ENCODE measurements at places on chromosomes 11 and 22.

GRCh38 chr11:21641869-21642268, 551.0 kb upstream of the ANO5 start:
- no peak for DNase-seq

DNA sequence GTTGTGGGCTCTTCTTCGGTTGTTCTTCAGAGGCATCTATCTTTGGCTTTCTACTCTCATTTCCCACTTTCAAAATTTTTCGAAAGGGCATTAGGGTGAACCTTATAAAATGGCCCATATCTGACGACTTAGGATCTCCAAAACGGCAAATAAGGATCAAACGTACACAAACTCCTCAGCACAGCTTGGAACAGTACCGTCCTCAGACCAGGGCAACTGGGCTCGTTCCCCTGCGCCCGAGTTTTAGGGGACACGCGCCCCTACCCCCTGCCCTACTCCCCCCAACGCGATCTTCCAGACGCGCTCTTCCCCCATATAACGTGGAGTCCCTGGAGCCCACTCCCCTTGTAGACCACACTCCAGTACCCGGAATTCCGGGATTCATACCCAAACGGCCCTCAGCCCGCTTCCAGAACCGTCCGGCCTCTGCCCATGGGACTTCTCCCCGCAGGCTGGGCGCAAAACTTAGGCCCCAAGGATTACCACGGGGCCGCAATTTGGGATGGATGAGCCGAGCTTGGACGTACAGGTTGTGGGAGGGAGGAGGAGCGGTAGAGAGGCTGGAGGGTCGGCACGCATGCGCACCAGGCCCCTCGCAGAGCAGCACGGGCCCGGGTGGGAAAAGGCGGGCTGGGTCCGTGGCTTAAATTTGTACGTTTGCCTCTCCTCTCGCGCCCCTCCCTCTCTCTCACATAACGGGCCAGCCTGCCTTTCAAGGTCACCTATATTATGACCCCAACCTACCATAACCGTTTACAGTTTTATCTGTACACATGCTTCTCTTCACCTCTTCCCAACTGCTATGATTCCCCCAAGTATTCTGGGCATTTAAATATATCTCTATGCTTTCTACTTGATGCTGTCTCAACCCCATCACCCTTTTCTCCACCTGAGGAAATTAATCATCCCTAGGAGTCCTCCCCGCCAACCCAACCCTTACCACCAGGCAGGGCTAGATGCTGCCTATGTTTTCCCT, 3.4 kb downstream of the CCDC89 start:
- no peak for DNase-seq

DNA sequence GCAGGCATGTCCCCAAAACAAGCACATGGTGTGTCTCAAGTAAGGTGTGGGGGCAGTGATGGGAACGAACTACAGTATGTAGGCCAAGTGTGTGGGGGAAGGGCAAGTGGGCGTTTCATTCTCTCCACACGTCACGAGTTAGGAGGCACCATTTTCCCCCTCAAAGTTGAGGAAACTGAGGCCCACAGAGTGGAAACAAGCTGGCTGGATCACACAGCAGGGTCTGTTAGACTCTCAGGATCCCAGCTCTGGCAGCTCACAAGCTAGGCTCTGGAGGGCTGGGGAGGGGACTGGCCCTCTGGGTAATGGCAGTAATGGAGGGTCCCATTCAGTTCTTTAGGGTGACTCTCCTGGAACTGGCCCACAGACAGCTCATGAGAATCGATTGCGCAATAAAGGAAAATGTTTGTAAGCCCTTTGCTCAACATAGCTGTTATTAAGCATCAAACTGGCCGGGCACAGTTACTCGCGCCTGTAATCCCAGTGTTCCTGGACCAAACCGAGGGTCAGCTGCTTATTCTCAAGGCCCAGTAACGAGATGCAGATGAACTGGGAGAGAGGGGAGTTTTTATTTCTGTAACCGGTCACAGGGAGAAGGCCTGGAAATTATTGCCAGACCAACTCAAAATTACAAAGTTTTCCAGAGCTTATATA, 24.1 kb upstream of the TUB start:
- no peak for DNase-seq

DNA sequence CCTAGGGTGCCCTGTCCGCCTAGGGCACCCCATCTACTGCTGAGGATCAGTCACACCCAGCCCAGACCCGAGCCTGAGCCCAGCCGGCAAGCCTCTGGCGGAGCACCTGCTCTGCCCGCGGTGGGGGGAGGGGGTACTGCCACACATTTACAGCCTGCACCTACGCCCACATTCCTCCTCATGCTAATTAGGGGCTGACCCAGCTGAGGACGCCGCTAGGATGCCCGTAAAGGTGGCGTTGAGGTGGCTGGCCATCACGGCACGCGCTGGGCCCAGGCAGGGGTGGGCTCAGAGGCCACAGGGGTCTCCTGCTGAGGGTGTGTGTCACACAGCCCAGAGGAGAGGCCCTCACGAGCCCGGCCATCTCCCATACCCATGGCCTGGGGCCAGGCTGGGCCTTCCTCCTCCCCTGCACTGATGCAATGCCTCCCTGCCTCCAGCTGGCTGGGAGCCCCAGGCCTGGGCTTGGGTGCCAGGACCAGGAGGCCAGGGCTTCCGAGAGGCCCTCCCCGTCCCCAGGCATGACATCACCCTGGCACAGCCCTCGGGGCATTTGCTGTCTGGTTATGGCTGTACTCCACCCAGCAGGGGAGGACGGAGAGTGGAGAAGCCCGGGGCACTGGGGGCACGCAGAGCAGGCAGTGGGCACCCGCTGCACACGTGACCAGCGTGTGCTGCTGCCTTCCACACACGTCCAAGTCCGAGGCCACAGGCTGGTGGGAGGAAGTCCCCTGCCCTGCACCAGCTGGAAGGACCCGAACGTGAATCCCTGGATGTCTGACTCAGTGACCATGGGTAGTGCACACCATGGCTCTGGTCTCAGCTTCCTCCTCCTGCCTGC, 12.7 kb downstream of the DUSP8 start:
- DNase-seq, result peak; percentile 99

DNA sequence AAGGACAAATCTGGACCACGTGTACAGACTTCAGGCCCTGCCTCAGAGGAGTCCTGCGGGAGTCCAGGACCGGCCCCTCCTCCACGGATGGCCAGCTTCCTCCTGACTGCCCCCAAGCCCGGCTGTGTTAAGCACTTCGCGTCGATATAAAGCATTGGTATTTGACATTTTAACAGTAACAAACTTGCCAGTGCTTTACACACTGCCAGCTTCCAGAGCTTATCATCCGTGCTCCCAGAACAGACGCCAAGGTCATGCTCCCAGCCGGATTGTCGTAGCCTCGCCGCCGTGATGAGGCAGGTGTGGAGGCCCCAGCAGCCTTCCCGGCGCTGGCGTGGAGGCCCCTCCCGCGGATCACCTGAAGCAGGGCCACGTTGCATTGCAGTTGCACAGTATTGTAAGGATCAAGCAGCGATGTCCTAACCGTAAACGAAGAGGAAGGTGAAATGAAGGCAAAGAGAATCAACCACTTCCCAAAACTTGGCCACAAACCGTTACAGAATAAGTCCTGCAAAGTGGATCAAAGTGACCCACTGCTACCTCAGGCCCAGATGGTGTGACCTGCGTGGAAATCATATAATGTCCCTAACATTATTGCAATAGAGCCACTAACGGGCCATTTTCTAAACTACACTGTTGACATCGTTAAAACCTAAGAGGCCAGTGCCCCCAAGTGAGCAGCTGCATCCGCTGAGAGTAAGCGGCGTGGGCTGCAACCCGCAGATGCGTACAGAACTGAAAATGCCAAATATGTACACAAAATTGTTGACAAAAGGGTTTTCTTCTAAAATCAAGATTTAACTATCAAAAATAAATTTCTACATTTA, 51.6 kb downstream of the CERK start:
- DNase-seq, result no peak

GRCh38 chr11:101745756-101746155, 161.9 kb upstream of the TRPC6 start:
- no peak for DNase-seq

GRCh38 chr11:68798221-68798813, 43.4 kb downstream of the CPT1A start:
- no peak for DNase-seq

DNA sequence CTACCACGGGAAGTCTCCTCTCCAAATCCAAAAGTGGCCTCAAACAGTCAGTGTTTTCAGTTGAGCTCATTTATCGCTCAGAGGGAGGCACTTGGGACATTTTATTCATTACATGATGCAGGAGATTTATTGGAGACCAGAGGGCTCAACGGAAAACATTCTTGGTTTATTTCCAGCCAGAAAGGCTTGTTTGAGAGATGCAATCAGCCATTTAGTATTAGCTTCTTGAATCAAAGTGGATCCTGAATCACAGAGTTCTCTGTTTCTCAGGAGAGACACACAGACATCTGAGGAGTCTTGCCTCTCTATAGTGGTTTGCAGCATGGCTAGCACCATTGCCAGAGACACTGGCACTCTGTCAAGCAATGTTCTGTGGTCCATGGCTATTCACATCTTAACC, 31.5 kb downstream of the CD44 start:
- peak; percentile 44 for DNase-seq

- no peak for DNase-seq
Observed at GRCh38 chr11:72228229-72228843, 3.8 kb downstream of the INPPL1 start.

DNA sequence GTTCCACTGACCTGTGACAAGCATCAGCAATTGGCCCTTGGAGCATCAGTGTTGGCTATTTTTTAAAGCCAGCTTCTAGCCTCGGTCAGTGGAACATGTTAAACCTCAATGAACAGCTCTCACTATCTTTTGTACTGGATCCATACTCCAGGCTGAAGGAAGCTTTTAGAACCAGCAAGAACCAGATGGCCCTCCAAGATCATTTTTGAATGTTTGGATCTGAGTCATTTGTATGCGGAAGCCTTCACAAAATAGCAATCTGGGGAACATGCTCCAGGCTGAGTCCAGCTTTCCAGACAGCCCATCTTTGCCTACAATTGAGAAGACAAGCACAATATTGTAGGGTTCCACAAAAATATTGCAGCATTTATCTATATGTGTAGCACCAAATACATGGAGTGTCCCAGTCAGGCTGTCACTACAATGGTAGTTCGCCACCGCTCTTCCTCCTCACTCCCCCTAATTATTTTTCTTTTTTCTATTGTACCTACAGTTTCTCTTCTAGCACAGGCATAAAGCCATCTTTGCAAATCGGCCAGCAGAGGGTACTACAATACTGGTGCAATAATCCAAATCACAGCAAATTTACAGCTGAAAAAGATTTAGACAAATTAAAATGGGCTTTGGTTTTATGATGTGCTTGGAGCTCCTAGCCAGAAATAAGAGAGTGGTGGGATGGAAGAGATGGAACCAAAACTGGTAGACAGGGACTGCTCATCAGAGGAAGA, 177.4 kb upstream of the BLID start:
- no peak for DNase-seq

GRCh38 chr22:37633089-37633624, 6.3 kb upstream of the SH3BP1 start:
- no peak for DNase-seq

DNA sequence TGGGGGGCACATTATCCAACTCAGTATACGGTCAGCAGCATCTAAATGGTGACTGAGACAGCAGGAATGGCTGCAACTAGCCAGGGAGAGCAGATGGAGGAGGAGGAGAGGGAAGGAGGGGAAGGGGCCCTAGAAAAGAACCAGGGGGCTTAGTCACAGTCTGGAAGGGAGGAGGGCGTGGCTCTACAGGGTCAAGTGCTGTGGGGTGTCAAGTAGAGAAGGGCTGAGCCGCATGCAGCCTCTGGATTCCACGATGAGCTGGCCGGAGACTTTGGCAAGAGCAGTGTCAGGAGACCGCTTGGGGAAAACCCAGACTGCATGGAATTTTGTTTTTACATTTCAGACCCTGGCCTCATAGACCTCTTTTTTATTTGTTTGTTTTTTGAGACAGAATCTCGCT, 25.8 kb upstream of the PPFIA1 start:
- DNase-seq, result no peak

GRCh38 chr22:21823740-21824444, 43.6 kb downstream of the MAPK1 start:
- DNase-seq, result no peak

GRCh38 chr11:118930094-118930712, 4.5 kb upstream of the BCL9L start:
- peak; percentile 99 for DNase-seq

- peak; percentile 44 for DNase-seq
Observed at GRCh38 chr11:131897956-131898355, 527.5 kb downstream of the NTM start.

DNA sequence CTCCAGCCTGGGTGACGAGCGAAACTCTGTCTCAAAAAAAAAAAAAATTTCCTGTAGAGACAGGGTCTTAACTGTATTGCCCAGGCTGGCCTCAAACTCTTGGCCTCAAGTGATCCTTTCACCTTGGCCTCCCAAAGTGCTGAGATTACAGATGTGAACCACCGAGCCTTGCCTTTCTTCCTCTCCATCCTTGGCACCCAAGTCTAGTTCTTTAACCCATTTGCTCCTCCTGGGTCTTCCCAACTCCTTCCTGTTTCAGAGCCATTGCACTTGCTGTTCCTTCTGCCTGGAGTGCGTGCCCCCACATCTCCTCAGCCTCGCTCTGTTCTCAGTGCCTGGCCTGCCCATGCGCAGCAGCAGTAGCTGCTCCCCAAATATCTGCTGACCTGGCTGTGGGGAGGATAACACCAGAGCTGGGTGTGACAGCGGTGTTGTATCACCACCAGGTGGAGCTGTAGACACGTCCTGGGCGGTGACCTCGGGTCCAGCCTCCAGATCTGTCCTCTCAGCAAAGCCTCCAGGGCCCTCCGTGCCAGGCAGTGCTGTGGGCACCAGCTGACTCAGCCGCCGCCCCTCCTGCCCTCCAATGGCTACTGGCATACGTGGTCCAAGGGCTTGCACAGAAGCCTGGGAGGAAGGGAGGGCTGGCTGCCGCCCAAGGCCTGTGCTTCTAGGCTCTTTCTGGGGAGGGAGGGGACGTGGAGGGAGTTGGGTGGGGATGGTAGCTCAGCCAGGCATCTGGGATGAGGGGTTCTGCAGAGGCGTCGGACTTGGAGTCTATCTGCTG, 22.0 kb downstream of the TEF start:
- peak; percentile 85 for DNase-seq

DNA sequence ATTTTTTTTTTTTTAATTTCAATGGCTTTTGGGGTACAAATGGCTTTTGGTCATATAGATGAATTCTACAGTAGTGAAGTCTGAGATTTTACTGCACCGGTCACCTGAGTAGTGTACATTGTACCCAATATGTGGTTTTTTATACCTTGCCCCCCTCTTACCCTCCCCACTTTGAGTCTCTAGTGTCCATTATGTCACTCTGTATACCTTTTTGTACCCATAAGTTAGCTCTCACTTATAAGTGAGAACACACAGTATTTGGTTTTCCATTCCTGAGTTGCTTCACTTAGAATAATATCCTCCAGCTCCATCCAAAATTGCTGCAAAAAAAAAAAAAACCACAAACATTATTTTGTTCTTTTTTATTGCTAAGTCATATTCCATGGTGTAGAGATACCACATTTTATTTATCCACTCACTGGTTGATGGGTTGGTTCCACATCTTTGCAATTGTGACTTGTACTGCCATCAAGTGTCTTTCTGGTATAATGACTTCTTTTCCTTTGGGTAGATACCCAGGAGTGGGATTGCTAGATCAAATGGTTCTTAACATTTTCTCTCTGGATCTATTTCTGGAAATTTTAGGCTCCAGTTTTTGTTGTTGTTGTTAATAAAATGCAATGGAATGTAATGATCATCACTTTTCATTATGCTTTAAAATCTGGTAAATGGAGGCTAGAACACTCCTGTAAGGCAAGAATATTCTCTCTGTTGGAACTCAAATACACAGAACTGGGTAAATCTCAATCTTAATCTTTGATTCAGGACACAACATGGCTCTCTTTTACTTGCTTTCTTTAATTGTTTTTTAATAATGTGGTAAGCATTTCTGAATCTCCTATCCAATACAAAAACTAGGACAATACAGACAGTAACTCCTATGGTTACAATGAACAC, 10.3 kb downstream of the NEAT1 start:
- DNase-seq, result no peak

Data from T47D (cell line).